Posterior vena cava (tissue), 2 donors: ENCODE measurements at places on chromosomes 11 and 22.

DNA sequence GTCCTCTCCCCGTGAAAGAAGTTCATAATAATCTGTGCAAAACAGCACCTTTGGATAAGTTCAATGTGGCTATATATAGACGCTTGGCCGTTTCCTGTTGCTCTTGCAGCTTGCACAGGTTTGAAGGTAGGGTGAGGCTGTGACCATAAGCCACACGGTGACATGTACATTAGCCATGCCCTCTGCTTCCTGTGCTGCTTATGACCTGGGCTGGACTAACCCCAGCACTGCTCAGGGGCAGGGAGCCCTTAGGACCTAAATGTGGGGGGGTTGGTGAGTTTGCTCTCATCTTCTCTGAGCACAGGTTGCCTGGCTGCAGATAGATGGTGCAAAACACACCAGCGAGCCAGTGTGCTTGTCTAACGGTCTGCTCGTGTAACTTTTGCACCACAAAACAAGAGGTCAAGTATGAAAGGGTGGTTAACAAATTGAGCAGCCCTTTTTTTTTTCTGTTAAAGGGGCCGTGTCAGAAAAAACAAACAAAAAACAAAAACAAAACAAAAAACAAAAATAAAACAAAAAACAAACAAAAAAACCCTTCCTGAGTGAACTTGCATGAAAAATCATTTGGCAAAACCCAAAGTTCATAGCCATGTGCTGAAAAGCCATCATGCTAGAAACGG lies 37.3 kb downstream of the FLI1 start:
- DNase-seq, result no peak

DNA sequence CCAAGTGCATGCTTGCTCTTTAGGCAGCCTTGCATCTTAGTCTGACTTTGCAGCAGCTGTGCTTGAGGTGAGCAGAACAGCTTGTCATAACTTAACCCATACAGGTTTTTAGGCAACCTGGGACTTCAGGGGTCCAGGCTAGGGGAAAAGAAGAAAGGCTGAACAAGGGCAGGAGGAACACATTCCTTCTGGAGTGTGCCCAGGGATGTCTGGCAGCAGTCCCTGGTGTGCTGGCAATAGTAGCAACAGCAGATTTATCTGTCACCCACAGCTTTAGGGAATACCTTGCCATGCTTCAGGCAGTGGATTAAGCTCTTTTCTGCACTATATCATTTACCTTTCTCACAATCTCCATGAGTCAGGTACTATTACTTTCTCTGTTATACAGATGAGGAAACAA lies 513.0 kb downstream of the RAB38 start:
- no peak for DNase-seq

DNA sequence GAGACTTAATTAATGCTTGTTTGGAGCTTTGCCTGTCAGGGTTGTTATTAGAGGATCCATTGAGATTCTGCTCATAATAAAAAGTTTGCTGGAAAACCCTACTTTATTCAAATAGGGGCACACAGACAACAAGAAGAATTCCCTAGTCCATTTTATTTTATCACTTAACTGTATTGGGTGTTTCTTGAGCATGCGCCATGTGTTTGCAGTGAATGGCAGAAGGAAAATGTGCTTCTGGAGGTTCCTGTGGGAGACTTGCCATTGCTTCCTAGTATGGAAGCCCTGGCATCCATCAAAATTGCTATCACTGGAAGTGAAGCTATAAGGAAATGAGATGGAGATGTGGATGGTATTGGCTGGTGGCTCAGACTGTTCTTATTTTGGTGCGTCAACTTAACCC lies 106.6 kb upstream of the GALNT18 start:
- no peak for DNase-seq

- peak; percentile 43 for DNase-seq
These were observed 149.1 kb downstream of the SHANK2 start for GRCh38 chr11:71103266-71103665.

- no peak for DNase-seq
These were observed 13.2 kb downstream of the PPFIBP2 start for GRCh38 chr11:7527029-7527428.

DNA sequence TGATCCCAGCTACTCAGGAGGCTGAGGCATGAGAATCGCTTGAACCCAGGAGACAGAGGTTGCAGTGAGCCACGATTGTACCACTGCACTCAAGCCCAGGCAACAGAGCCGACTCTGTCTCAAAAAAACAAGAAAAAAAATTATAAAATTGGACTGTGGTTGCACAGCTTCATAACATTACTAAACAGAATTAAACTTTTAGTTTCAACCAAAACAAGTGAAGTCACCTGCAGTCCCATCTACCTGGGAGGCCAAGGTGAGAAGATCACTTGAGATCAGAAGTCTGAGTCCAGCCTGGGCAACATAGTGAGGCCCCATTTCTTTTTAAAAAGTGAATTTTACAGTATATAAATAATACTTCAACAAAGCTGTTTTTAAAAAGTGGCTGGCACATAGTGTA lies 47.8 kb upstream of the CD5 start:
- no peak for DNase-seq

- DNase-seq, result no peak
These were observed 583 bp downstream of the TNNI2 start for GRCh38 chr11:1839204-1839923.

DNA sequence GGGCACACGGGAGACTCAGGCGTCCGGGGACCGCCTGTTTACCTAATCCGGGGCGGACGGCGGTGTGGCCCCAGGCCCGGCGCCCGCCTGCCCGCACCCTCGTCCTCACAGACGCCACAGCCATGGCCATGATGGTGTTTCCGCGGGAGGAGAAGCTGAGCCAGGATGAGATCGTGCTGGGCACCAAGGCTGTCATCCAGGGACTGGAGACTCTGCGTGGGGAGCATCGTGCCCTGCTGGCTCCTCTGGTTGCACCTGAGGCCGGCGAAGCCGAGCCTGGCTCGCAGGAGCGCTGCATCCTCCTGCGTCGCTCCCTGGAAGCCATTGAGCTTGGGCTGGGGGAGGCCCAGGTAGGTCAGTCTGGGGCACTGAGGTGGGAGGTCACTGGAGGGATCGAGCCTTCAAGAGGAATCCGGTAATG lies 10.0 kb upstream of the RAB1B start:
- DNase-seq, result no peak

DNA sequence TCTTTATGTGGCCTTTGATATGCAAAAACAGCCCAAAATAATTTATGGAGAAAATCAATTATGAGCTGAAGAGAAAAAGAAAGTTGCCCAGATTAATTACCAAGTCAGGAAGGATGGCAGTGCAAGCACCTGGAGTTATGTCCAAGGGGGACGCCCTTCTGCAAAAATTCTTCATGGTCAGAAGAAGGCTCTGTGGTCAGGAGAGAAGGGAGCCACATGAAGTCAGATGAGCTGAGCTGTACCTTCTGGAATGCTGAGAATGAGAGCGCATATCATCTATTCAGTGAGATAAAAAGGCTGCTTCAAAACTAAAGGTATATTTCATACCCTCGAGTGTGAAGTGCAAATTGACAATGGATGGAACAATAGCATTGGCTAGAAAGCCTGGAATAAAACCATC lies 607.4 kb downstream of the NTM start:
- no peak for DNase-seq

GRCh38 chr22:38828191-38828590 lies 15.6 kb downstream of the NPTXR start:
- peak; percentile 64 for DNase-seq

GRCh38 chr11:120336641-120337354 lies 585 bp downstream of the ARHGEF12 start:
- peak; percentile 88 for DNase-seq

DNA sequence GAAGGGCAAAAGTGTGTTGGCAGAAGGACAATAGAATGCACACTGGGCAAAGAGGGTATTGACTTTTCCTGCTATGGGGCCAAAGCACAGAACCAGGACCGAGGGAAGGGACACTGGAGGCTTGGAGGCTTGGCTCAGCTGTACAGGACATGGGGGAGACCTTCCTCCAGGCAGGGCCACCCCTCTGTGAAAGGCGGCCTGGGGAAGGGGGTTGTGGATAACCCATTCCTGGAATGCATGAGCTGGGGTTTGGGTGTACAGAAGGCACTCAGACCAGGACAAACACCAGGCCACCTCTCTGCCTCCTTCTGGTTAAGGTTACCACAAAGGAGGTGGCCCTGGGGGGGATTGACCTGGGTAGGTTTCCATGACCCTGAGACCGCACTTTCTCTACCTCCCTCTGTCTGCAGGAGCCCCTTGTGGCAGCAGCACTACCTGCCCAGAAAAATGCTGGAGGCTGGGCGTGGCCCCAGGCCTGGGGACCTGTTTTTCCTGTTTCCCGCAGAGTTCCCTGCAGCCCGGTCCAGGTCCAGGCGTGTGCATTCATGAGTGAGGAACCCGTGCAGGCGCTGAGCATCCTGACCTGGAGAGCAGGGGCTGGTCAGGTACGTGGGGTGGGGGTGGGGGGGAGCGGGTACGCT lies 9.6 kb downstream of the P2RY2 start:
- peak; percentile 72 for DNase-seq

GRCh38 chr11:76832361-76832760 lies 28.4 kb upstream of the ACER3 start:
- DNase-seq, result no peak

GRCh38 chr22:17997456-17997855 lies 26.9 kb downstream of the MICAL3 start:
- DNase-seq, result no peak

DNA sequence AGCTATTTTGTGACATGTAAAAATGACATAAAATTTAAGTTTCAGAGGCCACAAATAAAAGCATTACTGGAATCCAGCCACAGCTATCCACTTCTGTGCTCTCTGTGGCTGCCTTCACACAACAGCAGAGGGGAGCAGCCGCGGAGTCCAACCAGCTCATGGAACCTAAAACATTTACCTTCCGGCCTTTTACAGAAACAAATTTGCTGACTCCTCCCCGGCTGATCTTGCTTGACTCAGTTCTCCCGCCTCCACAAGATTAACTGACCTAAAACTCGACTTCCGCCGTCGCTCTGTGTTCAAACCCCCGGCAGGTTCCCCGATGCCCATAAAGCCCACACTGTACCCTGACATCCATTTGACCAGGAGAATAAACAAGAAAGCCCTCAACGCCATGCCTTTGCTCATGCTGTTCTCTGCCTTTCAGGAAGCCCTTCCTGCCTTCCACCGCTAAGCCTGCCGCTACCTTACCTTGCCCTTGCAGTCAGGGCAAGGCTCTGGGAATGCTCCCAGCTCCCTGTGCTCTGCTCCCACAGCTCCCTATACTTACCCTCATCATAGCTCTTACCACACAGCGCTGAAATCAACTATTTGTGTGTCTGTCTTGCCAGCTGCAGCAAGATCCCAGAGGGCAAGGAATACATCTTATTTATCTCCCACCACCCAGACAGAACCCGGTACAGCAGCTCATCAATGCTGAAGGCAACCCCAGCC lies 35.4 kb downstream of the MICAL3 start:
- no peak for DNase-seq

GRCh38 chr22:46891382-46891951 lies 129.0 kb downstream of the TBC1D22A start:
- no peak for DNase-seq

GRCh38 chr11:132780046-132780445 lies 752.3 kb downstream of the OPCML start:
- no peak for DNase-seq

GRCh38 chr11:73140213-73141030 lies 1.7 kb downstream of the FCHSD2 start:
- DNase-seq, result no peak

DNA sequence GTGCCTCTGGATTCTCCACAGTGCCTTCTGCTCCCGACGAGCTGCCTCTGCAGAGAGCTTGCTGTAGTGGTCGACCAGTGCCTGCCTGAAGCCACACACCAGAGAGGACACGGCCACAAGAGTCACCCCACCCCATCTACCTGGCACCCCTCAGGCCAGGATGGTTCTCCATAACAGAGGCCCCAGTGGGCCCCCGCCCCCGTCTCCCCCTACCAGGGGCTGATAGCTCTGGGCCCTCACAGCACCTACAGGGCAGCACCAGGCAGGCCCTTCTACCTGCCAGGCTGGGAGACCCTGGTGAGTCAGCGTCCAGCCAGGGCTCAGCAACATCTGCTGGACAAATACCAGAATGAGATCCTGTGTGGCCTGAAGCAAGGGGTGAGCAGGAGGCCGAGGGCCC lies 21.7 kb downstream of the SELENOO start:
- DNase-seq, result no peak

GRCh38 chr22:46942799-46943785 lies 180.6 kb downstream of the TBC1D22A start:
- no peak for DNase-seq

GRCh38 chr11:64268893-64269539 lies 15.4 kb downstream of the BAD start:
- DNase-seq, result peak; percentile 90

GRCh38 chr11:73047773-73048371 lies 94.2 kb downstream of the FCHSD2 start:
- no peak for DNase-seq

DNA sequence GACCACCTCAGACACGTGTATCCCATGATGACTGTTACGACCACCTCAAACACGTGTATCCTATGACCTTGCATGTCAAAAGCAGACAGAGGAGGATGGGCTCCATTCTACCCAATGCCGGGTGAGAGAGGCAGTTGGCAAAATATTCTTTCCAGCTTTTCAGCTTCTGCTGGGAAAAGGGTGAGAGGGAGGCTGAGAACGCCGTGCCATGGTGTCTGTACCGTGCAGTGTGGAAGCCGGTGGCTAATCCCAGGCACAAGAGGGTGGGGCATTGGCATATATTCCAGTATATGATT lies 1478.4 kb downstream of the TBC1D22A start:
- DNase-seq, result no peak

GRCh38 chr11:83115026-83115425 lies 41.9 kb upstream of the PCF11 start:
- DNase-seq, result no peak

DNA sequence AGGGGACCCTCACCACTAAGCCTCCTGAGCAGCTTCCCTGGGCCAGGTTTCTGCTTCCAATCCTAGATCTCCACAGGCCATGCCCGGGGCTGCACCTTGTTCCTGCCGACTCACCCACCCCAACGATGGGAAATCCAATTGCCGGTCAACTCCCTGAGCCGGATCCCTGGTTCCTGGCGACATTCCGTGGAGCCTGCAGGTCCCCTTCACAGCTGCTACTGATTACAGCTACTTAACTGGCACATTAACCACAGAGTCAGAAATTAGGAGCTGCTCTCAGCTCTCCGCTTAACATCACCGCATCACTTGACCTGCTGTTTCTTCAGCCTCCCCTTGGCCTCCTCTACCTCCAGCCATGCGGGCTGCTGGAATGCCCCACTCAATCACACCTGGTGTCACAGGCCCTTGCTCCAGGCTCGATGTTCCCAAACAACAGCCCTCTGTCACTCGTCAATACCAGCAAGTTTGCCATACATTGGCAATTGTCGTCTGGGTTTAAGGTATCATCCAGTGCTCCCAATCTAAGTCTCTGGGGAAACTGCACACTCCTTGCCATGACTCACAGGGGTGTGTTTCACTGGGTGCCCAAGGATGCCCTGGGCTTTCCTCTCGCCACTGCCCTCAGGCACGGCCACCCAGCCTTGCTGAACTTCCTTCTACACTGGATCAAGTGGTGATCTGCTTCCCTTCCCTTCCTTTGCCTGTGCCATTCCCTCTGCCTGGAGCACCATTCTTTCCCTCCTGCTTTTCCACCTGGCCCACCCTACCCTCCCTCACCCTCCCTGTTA lies 181.0 kb downstream of the MN1 start:
- peak; percentile 28 for DNase-seq
